ENCODE measurements at places on chromosomes 7 and 10.

GRCh38 chr7:28349637-28350036, 62.7 kb upstream of the CREB5 start:
- H3K27ac ChIP-seq: no peak overlapping the region
- H3K36me3 ChIP-seq: no peaks in the 10 kb centered on the region
- no peak for DNase-seq
- H3K27me3 ChIP-seq: no peaks in the 10 kb centered on the region
- peaks cover 5% of the 10 kb centered on the region for H3K4me1 ChIP-seq

DNA sequence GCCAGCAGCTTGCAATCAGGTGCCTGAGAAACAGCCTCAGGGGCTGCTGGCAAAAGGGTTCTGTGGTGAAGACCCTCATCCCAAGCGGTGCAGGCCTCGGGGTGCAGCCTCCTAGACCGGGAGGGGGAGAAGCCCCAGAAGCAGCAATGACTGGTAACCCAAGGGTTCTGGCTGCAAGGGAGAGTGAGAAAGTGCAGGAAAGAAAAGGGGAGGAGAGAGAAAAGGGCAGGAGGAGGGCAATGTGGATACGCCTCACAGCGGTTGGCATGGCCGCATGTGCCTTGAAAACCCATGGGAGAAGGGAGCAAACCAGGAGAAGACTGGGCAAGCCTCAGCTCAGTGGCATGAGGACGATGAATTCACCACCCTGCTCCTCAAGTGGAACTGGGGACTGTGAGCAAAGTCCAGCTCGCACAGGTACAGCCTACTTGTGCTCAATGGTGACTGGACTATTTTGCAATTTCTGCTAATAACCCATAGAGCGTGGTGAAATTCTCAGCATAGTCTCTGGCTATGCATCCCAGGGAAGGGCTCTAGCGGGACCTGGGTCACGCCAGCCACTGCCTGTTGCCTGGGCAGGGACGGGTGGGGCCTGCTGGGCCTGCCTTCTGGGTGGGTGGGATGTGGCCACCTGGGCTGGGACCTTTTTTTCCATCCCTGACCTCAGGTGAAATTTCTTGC, 6.2 kb downstream of the CLRN3 start:
- no peaks in the 10 kb centered on the region for H3K36me3 ChIP-seq
- H3K27me3 ChIP-seq: no peaks in the 10 kb centered on the region
- no peak overlapping the region for H3K4me3 ChIP-seq
- no peak overlapping the region for H3K27ac ChIP-seq
- H3K4me1 ChIP-seq: no peaks in the 10 kb centered on the region

DNA sequence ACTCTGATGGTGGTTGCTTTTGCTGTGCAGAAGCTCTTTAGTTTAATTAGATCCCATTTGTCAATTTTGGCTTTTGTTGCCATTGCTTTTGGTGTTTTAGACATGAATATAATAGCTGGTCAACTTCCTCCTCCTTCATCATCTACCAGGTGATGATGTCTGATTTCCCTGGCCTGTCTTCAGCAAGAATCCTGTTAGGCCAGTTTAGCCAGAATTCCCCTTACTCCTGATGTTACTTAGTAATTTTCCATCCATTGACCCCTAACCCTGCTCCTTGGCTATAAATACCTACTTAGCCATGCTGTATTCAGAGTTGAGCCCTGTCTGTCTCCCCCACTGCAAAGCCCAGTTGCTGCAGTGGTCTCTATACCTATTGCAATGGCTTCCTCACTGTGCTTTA, 91.4 kb downstream of the ZNF777 start:
- DNase-seq: no peak
- H3K27me3 ChIP-seq: peaks cover 4% of the 10 kb centered on the region
- H3K36me3 ChIP-seq: no peaks in the 10 kb centered on the region
- H3K27ac ChIP-seq: no peak overlapping the region
- H3K4me3 ChIP-seq: no peak overlapping the region
- H3K4me1 ChIP-seq: no peaks in the 10 kb centered on the region

DNA sequence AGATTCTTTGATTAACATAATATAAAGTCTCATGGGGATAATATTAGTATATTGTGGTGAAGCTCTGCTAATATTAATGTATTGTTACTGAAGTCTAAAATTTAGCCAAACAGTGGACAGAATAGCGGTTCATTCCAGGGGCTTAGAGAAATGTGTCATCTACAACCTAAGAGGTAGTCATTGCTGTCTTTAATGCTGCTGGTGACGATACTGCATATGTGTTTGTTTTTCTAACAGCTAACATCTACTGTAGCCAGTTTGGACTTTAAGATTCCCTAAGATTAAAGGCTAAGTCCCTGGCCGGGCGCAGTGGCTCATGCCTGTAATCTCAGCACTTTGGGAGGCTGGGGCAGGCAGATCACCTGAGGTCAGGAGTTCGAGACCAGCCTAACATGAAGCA, 102.0 kb upstream of the SAMD8 start:
- no peak overlapping the region for H3K4me3 ChIP-seq
- no peak overlapping the region for H3K27ac ChIP-seq
- DNase-seq: no peak
- H3K4me1 ChIP-seq: peaks cover 1% of the 10 kb centered on the region
- no peaks in the 10 kb centered on the region for H3K27me3 ChIP-seq
